ENCODE measurements at places on chromosomes 2 and 18.

GRCh38 chr2:42176992-42177738 is 8.0 kb downstream of the EML4 start:
- no peak for DNase-seq

DNA sequence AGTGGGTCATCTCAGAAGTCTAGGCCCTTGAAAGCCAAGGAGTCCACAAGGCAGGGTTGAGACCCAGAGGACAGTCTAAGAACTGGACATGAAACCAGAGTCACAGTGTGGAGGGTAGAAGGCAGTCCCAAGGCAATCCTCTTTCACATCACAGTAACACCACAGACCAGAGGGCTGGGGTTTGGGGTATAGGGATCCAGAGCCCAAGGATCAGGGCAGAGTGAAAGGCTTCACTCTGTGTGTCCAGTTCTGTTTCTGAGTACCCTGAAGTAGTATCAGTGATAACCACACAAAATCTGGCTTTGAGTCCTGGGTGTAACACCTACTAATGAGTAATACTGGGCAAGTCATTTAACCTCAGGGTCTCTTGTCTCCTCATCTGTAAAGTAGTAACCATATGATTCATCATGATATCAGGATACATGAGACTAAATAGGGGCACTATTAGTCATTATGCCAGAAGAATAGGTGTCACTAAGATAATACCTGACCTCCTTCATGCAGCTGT is 91.0 kb downstream of the ICA1L start:
- no peak for DNase-seq

- peak; percentile 68 for DNase-seq
Observed at GRCh38 chr2:44955593-44956392, 14.3 kb downstream of the SIX3 start.

DNA sequence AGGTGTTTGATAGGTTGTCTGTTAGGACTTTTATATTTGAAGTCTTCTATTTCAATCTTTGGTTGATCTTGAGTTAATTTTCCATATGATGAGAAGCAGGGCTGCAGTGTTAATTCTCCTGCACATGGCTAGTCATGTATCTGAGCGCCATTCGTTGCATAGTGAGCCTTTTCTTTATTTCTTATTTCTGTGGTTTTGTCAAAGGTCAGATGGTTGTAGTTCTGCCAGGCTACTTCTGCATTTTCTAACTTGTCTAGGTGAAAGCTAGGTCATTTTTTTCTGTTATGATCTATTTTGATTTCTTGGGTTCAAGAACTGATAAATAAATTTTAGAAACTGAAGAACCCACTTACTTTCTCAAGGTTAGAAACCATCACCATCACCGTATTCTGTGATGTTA is 56.7 kb downstream of the CCDC74A start:
- no peak for DNase-seq

DNA sequence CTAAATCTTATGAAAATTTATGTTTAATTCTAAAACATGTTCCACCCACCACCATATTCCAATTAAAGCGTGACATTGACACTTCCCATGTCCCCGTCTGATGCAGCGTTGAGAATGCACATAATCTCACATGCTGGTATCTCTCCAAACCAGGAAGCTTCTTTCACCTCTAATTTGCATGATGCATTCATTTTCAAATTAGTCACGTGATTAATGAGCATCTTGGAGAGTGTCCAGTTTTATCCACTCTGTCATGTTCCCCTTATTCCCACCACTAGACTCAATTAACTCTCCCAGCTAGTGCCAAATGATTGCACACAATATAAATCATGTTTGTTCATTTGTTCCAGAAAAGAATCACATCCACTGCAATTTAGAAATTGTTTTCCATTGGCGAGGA is 105.8 kb downstream of the RIT2 start:
- DNase-seq: no peak

DNA sequence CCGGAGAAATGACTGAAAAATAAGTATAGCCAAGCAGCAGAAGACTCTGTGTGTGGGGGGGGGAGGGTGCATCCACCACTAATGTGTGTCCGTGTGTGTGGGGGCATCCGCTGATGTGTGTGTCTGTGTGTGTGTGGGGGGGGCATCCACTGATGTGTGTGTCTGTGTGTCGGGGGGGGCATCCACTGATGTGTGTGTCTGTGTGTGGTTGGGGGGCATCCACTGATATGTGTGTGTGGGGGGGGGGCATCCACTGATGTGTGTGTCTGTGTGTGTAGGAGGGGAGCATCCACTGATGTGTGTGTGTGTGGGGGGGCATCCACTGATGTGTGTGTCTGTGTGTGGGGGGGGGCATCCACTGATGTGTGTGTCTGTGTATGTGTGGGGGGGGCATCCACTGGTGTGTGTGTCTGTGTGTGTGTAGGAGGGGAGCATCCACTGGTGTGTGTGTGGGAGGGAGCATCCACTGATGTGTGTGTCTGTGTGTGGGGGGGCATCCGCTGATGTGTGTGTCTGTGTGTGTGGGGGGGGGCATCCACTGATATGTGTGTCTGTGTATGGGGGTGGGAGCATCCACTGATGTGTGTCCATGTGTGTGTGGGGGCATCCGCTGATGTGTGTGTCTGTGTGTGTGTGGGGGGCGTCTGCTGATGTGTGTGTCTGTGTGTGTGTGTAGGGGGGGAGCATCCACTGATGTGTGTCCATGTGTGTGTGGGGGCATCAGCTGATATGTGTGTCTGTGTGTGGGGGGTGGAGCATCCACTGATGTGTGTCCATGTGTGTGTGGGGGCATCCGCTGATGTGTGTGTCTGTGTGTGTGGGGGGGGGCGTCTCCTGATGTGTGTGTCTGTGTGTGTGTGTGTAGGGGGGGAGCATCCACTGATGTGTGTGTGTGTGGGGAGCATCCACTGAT is 125.0 kb downstream of the NFATC1 start:
- no peak for DNase-seq

GRCh38 chr18:42486271-42486670 is 531.2 kb downstream of the PIK3C3 start:
- DNase-seq: no peak
